ENCODE measurements at places on chromosomes 4 and X.

GRCh38 chr4:8101213-8102075 lies 57.2 kb downstream of the ABLIM2 start:
- DNase-seq = peak; percentile 5

DNA sequence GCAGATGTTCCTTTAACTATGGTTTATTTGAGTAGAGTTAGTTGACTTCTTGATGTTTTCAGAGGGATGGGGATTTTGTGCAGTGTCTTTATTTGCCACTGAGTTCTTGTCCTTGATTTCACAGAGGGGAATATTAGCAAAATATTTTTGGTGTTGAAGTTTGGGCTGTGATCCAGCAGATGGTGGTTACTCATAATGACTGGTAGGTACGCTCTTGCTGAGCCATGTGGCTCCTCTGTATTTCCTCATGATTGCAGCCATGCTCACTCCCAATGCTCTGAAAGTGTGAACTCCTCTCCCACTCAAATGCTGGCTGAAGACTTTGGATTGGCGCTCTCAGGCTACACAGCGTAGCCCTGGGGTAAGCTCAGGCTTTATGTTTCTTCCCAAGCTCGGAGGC lies 77.7 kb downstream of the KLF8 start:
- no peak for DNase-seq

DNA sequence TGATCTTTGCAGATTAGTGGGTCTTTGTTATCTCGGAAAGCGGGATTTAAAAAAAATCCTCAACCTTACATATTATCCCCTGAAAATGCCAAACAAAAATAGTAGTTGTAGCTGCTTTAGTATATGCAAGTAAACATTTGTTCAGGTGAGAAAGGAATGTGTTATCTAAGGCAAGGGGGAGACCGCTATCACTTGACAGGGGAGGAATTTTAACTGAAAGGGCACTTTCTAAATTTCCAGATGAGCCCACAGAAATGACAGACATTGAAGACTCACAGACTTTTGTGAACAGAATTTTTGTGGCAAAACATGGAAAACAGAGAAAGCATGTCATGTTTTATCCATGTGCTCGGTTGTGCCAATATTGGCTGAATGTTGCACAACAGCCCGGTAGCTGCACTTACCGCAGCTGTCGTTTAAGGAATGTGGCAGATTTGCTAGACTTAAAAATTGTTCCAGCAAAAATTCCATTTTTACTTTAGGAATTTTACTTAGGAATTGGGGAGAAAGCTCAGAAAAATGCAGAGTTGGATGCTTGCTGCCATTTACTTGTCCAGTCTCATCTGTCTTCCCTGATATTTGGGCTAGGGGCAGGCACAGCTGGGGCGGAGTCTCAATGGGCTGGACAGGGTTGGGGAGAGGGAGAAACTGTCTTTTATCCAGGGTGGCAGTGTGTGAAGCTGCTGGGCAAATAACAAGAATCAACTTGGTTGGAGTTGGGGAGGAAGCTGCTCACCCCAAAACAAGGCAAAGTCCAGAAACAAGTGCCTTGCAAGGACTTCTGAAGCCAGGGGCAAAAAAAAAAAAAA lies 94.6 kb upstream of the RPS6KA3 start:
- no peak for DNase-seq

DNA sequence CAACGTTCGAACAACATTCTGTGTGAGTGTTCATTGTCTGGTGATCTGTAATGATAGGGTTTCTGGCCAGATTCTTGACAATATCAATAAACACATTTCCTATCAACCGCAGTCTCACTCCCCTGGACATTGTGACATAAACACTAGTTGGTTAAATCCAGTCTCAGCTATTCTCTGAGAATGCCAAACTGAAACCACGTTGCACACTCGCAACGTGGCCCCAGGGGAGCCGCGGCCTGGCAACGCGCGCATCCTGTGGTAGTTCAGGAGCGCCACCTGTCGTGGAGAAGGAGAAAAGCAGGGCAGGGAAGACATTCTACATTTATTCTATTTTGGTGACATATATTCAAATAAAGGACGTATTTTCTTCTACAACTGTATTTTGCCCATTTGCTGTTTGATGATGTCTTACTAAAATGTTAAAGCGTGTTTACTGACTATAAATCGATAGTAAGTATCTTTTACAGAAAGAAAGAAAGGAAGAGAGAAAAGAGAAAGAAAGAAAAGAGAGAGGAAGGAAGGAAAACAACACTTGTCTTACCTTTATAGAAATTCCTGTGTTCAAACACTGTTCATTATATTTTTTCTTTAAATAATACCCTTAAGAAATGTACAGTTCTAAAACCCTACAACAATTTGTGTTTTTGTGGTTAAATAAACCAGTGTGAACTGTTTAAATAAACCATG lies 738.3 kb upstream of the FRG1 start:
- peak; percentile 22 for DNase-seq

- DNase-seq = peak; percentile 65
Measured at GRCh38 chrX:129748305-129748704, 9.5 kb downstream of the XPNPEP2 start.

DNA sequence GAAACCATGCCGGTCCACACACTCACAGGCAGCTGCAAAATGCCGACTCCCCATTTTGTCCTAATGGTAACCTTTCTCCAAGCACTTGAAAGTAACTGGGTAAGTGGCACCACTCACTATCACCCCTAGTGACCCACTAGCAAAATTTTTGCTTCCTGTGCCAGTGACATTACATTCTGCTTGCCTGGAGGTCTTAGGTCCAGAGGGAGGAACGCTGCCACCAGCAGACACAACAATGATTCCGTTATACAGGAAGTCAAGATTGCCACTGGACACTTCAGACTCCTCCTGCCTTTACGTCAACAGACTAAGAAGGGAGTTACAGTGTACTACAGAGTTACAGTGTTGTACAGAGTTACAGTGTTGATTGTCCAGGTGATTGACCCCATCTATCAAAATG lies 11.8 kb upstream of the TMEM192 start:
- DNase-seq = no peak

DNA sequence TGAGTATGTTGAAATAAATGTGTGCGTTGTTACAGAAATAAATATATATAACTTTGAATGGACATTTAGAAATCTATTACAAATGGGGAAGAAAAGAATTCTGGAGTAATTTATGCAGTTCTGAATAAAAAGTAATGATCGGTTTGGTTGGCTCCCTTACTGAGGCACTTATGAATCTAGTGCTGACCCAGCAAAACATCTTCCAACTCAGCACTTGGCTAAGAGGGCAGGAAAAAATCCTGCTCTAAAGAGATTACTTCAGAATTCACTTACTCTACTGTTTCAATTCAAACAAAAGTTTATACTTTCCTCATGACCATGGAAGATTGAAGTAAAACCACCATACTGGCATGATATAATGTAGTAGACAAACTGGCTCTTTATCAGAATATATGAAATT lies 123.9 kb upstream of the RXFP1 start:
- no peak for DNase-seq

DNA sequence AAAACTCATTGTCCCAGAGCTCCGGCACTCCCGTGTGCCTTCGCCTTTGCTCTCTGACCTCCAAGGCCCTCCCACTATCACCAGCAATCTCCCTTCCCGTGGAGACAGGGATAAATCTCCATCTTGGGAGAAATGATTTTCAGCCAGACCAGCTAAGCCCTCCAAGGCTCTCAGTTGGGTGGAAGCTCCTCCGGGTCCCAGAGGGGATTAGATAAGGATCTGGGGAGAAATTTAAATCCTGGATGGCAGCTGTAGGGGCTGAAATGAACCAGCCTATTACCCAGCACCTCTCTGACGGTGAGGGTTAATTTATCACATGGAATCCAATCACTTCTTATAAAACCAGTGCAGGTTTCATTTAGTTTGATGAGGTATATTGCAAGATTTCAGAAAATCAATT lies 366.2 kb downstream of the FBXW7 start:
- no peak for DNase-seq

GRCh38 chr4:41136456-41136855 lies 77.9 kb downstream of the APBB2 start:
- no peak for DNase-seq

- no peak for DNase-seq
Measured at GRCh38 chr4:152436384-152436783, 99.5 kb downstream of the FBXW7 start.

DNA sequence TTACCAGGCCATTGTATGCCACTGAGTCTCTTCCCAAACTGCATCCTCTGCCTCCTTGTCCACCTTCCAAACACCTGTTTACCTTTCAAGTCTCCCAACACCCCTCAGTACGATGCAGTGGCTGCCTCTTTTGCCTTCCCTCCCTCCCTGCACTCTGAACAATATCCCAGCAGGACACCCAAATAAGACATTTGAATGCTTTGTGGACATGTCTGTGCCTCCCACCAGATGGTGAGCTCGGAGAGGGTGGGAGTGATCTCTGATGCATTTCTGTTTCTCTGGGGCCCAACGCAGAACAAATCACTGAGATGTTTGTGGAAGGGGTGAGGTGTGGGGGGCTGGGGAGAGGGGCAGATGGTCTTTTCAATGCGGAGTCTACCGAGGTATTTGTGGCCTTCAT lies 33.4 kb downstream of the PJA1 start:
- DNase-seq = no peak

DNA sequence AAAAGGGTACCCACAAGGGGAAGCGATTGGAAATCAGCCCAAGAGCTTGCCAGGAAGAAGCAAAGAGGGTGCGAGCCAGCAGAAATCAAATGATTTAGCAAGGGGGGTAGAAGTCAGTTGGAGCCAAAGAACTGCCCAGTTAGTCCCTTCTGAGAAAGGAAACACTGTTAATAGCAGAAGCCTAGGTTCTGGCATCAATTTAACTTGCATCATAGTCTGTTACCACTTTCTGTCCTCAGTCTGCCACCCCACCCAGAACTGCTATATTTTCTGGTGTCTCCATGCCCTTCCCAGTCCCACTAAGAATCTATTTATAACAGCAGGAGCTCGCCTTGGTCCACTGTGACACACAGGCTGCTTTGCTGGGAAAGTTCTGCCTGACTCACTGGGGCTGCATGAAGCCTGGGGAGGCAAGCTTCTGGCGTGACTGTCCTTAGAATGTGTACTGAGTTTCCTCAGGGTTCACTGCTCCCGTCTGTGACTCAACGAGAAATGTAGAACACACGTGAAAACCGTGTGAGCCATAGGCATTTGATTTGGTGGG lies 157.8 kb upstream of the TTC29 start:
- DNase-seq = peak; percentile 92

- DNase-seq = no peak
Measured at GRCh38 chr4:157558016-157558415, 337.5 kb downstream of the GRIA2 start.

GRCh38 chrX:120244735-120245498 lies 5.7 kb upstream of the ZBTB33 start:
- DNase-seq = peak; percentile 53

DNA sequence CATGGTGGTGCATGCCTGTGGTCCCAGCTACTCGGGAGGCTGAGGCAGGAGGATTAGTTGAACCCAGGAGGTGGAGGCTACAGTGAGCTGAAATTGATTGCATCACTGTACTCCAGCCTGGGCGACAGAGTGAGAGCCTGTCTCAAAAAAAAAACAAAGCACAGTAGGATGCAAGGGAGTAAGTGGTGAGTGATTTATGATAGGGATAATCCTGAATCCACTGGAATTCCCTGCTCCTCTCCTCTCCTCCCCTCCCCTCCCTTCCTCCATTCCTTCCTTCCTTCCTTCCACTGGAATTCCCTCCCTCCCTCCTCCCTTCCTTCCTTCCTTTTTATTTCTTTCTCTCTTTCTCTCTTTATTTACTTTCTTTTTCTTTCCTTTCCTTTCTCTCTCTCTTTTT lies 40.9 kb upstream of the NKRF start:
- no peak for DNase-seq

GRCh38 chr4:93182722-93183121 lies 645.8 kb upstream of the ATOH1 start:
- no peak for DNase-seq

DNA sequence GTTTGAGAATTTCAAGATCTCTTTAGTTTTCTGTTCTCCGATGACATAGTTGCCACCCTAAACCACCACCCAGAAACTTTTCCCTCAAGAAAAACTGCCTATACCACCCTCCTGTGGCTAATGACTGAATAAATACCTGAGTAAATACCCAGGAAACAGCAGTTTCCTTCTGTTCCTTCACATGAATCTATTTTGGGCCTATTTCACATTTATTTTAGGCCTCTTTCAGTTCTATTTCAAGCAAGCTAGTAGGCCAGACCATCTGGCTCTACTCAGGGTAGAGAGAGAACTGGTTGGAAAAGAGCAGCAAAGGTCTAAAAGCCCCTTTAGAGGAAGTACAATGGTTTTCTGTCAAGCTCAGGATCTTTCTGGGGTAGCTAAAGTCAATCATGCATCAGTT lies 23.4 kb downstream of the ARHGEF9 start:
- DNase-seq = no peak

DNA sequence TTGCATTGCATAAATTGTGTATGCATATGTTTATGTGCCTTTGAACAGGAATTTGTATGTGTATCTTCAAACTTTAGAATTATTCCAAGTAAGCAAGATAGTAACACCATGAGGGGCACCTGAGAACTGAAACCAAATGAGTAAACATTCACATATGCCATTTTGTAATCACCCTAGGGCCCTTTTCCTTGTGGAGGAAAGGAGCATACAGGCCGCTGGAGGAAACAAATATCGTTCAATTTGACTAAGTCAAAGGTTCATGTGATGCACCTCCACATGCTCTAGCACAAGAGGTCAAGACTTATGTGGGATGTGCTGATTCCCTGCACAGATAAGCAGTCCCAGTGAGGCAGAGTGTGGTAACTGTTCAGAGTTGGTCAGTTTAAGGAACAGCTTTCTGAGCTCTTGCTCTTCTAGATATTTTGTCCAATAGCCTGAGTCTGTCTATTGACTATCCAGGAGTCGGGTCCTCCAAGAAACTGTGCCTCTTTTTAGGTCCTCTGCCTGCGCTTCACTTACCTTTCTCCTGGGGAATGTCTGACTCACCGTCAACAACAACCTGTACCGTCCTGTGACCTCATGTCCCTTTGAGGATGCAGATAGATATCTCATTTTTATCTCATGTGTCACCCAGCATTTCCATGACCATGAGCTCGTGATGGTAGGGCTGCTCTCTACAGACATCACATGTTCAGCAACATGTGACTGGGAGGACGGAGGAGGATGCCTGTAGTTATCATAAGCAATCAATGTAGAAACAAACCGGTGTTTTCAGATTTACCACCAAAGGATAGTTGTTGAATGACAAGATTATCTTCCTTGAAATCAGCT lies 196.9 kb downstream of the NWD2 start:
- DNase-seq = no peak

- DNase-seq = no peak
Measured at GRCh38 chr4:25015012-25015411, 15.7 kb downstream of the LGI2 start.

Measured in GM04504 (cell line).